Mucosa of gallbladder (tissue), 1 donor: ENCODE measurements at places on chromosomes 5 and 9. TPM values are rescaled to one million over a fixed set of nuclear protein-coding genes. Genes with fewer than 3 reads are reported as not detected.

GRCh38 chr5:176994460-176995121, 12.0 kb downstream of the UIMC1 start:
- no peak for DNase-seq

DNA sequence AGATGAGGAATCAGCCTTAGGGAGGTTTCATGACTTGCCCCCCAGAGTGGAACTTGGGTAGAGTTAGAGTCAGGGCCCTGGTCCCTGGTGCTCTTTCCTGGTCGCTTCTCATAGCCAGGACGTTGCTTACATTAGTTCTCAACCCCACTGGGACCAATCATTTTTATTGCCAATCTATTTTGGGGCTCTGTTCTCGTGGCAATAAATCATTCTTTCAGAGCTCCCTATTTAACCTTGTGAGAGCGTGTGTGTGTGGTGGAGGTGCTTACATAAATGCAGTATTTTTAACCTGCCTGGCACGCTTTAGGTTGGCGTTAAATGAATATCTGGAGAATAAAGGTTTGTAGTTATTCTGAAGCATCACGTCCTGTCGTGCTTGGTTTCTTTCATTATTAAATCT, 4.1 kb downstream of the TRIO start:
- no peak for DNase-seq

DNA sequence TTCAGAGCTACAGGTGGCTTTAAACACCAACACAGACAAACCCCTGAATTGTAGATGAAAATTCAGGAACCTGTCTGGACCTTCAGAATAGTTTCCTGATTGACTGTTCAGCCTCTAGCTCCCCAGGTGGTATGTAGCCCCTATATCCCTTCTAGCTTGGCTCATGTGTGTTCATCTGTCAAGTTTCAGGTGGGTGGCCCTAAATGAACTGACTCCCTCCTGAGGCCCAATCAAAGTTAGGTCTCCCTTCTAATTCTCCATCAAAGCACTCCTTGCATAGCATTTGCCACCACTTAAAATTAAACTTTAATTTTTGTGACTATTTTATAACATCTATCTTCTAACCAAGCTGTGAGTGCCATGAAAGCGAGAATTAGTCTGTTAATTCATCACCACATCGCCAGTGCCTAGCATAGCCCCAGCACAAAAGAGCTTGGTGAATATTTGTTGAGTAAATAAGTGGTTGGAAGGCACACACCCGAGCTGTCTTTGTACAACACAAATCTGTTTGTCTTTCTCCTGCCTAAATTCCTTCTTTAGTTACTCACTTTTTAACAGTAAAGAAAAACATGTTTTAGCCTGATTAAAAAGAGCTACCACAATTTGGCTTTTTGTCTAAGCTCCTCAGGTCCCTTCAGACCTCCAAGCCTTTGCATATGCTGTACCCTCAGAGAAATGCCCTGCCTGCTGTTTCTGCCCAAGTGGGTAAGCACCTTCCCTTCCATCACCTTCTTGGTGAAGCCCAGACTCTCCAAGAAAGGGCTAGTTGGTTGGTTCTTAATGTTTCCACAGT, 138.1 kb upstream of the HMHB1 start:
- no peak for DNase-seq

DNA sequence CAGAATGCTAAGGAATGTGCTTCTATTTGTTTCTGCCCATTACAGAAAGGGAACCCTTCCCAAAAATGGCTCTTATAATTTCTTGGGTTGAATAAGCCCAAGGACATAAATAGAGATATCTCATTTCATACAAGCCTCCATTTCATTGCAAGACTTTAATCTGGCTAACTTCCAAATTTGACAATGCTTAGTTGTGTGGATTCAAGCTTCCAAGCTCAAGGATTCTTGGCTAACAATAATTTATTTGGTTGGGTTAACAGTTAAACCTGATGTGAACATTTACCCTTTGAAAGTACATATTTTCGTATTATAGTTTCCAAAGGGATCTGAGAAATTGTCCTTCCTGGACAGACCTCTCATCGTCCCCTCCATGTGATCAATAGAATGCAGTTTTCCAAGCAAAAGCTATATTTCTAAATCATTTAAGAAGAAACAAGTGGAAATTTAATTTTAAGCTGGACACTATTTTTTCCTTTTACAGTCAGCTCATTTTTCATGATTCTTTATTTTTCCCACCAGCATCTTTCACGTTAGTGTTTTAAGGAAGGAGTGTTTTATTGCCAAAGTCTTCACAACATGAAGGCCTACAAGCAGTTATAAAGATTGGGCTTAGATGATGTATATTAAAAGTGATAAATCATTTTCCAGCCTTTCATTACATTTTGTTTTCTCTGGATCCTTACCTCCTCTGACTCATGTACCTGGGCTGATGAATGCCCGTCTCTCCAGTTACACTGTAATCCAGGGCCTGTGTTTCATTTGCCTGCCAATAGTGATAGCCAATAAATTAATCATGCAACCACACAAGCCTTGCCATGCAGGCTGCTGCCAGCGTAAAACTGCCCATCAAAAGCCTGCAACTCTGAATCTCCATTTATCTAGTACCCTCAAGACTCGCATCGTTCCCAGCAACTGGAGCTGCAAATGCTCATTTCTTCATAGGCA, 176.7 kb downstream of the NTRK2 start:
- DNase-seq, result no peak

Gene NUTM2G
- total RNA-seq, result not detected

Gene MARVELD2
- 47.1 TPM for total RNA-seq

Gene C7
- total RNA-seq, result 355 TPM

Gene ENTPD2
- 41.1 TPM for total RNA-seq
